ENCODE measurements at places on chromosomes 2 and 18.
A peak's percentile ranks its signal among the peaks of the same experiment; 100 is the strongest.

- DNase-seq = no peak
These were observed 68.1 kb upstream of the TCF7L1 start for GRCh38 chr2:85064927-85065577.

DNA sequence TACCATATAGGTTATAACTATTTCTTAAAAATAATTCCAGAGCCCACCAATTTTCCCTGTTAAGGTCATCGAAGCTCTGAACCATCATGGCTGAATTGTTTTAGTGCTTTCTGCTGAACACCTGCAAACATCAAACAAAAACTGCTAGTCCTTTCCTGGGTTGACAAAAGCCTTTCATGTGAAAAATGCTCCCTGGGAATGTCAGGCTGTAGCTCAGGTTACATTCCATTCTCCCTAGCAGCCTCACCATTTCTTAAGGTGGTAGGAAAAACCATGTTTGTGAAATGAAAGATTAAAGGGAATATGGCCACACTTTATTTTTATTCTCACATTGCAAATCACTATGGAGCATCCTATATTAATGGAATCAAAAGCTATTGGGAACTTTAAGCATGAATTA is 5.7 kb downstream of the TCF4 start:
- no peak for DNase-seq

- peak; percentile 91 for DNase-seq
These were observed 54.1 kb downstream of the EPB41L5 start for GRCh38 chr2:120066800-120067547.

DNA sequence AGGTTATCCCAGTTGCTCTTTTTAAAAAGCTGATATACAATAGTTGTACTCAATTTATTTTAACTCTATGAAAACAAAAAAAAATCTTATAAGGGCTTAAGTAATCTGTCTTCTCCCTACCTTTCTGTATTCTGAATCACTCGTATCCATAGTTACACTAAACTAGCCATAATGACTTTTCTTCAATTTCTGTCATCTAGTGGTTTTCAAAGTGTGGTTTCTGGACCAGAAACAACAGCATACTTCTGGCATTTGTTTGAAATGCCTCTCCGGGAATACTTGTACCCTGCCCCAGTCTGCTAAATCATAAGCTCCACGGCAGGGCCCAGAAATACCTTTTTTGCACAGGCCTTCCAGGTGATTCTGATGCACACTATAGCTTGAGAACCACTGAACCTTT is 253.6 kb downstream of the LRRTM4 start:
- no peak for DNase-seq

- no peak for DNase-seq
These were observed 42.9 kb downstream of the ZNF385B start for GRCh38 chr2:179818546-179818945.

DNA sequence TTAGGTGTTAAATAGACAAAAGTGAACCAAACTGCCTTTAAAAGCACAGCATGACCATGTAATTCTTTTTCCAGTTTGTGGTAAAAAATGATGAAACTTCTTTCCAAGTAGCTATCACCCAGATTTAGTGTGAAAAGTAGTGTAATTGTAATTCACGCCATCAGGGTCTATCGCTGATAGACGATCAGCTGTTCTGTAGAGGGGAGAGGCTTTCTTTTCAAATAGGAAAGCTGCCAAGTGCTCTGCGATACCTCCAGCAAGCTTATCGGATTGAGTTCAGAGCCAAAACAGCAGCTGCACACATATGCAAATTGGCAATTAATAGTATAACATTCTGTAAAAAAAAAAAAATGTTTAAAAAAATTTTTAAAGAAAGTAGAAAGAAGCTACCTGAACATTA is 61.9 kb upstream of the PSMD14 start:
- DNase-seq = peak; percentile 69

GRCh38 chr2:103823847-103824246 is 1030.1 kb upstream of the POU3F3 start:
- DNase-seq = peak; percentile 20

DNA sequence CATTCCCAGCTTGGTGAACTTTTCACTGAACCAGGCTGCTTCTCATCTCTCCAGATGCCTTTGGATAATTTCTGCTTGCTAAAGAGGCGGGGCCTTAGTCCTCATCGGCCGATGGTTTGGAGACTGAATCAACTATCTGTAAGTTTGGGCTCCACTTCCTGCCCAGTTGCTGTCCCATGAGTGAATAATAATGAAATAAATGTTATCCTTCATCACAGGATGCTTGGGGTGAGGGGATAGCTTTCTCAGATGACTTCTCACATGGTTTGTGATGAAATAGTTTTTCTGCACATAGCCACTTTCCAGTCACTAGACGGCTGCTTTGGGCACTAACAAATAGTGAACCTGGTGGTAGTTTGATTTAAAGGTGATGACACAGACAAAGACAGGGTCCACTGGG is 376.6 kb upstream of the TRIB2 start:
- no peak for DNase-seq

DNA sequence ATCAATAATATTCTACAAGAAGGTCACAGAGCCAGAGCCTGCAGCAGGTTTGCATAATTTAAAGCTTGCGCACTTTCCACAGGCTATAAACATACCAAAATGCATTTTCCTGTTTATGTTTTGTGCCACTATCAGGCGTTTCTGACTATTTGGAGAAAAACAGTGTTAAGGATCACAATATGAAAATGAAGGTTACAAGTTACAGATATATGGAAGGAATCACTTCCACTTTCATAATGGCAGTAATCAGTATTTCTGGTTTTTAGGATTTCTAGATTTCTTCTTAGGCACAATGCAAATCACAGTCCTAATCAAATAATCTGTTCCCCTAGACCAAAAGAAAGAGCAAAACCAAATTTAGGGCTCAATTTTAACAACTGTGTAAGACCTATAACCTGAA is 279.5 kb downstream of the NBAS start:
- DNase-seq = no peak

DNA sequence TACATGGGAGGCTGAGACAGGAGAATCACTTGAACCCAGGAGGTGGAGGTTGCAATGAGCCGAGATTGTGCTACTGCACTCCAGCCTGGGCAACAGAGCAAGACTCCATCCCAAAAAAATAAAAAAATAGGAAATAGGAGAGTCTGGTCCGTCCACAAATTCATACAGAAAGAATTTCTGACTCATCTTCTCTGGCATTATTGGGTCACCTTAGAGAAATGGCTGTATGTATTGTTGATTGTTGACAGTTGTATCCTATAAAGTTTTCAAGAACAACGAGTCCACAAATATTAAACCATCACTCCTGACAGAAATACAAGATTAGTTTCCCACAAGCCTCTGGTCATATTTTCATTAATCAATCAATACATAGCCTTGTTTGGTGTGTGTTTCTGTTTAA is 20.4 kb downstream of the RBM43 start:
- DNase-seq = no peak

GRCh38 chr18:2302628-2303516 is 268.4 kb downstream of the METTL4 start:
- DNase-seq = no peak

DNA sequence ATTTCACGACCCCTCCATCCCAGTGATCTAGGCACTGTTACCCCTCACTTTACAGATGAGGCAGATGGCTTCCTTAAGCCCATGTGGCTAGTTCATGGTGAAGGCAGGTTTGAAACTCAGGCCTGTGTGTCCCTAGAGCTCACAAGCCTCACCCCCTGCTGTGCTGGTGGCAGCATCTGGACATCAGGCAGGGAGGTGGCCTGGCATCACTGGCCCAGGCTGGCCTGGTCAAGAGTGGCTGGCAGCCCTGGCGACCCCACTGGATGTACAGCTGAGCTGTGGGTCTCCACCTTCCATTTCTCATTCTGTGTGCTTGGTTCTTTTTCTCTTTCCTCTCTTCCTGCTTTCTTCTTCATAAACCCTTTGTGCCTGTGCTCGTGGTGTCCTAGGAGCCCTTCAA is 56.3 kb downstream of the BOLA3 start:
- DNase-seq = no peak

DNA sequence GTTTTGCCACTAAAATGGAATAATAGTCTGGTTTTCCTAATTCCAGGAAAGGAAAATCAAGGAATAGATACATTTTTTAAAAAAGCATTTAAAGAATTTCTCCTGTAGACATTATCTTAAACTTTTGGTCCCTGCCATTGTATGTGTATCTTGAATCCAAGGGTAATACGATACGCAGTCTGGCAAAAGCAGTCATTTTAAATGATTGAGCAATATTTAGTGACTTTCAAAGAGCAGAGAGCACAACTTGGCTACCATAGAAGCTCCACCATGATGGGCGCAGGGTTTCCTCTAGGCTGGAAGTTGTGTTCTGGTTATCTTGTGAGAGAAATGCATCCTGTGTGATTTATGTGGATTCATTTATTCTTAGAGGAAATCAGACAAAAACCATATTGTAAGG is 92.9 kb downstream of the NEDD4L start:
- DNase-seq = no peak

DNA sequence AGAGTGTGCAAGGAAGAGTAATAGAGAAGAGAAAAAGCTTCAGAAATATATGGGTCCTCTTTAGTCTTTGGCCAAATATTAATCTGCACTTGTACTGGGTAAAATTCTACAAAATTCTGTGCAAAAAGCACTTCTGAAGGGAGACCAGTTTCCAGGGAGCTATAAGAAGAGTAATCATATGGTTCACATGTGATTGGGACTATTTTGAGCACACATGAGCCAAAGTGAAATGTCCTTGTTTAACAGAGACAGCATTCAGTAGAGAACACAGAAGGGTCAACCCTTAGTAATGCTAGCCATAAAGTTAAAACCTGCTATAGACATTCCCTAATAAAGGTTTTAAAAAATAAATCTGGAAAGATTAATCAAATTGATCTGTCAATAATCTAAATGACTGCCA is 49.3 kb upstream of the ACVR1C start:
- DNase-seq = no peak

DNA sequence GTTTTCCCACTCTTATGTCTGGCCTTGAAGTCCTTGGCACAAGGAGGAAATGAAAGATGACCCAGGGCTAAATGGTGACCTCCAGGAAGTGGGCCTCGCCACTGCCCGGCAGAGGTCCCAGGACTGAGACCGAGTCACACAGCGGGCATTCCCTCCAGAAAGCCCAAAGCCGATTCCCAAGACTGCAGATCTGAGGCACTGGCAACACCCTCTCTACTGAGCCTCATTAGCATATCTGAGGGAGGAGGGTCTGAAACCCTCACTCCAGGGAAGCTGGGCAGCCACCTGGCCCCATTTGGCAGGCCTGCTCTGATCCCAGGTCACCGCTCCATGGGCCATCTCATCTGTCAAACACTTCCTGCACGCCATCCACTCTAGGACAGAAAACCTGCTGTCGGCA is 29.1 kb downstream of the FAM178B start:
- no peak for DNase-seq

DNA sequence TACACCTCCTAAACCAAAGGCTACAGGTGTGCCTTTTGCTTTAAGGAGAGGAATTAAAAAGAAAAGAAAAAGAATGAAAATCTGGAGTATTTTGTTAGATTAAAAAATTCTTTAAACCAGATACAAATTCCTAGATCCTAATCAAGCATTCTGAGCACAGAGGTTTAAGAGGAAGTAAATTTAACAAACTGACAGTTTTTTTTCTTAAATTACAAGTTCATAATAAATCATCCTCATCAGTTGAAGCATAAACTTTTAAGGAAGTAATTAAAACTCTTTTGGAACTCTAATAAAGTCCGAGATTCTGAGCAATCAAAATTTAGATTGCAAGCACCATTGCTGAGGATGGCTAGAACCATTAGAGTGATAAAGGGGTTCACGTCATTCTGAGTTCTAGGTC is 75.1 kb downstream of the POLE4 start:
- DNase-seq = no peak

DNA sequence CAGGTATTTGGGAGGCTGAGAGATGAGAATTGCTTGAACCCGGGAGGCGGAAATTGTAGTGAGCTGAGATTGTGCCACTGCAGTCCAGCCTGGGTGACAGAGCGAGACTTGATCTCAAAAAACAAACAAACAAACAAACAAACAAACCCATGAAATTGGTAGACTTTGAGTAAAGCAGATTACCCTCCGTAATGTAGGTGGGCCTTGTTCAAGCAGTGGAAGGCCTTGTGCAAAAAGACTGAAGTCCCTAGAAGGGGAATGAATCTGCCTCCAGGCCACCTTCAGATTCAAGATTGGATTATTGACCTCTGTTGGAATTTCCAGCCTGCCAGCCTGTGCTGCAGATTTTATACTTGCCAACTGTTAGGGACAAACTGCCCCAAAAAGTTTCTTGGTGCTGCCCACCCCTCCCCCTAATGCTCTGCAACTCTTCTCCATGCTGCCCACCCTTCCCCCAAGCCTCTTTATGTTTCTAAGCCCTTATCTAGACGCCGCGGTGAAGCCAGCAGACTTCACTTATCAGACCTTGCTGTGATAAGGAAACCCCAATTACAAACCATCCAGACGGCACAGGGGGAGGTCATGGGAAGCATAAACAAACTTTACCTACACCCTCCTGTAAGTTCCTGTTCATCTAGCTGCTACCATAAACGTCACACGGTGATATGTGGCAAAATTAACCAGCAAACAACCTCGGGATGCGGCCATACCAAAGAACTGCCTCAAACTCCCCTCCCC is 17.0 kb downstream of the CYP27A1 start:
- DNase-seq = no peak

Data from NCI-H1092 treated with DMSO at 0.1 percent for 48 hours (cell line).